T-cell (primary cell): ENCODE measurements at places on chromosomes 1 and 21. TPM values are rescaled to one million over a fixed set of nuclear protein-coding genes. Genes with fewer than 3 reads are reported as not detected.

- DNase-seq = no peak
Measured at GRCh38 chr1:29436181-29436785, 200.0 kb downstream of the PTPRU start.

DNA sequence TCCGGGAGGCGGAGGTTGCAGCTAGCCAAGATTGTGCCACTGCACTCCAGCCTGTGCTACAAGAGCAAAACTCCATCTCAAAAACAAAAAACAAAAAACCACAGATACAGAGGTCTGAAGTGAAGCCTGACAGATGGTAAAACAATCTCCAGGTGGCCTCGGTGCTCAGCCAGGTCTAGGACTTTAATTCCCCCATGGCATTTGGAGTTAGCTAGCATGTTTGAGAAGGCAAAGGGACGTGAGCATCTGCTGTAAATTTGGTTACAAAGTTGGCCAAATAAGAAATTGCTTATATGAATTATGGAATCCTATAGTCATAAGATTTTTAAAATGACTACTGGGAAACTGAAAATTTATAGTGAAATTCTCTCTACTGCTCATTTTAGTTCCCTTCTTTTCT is 98.3 kb upstream of the FMN2 start:
- no peak for DNase-seq

- no peak for DNase-seq
Measured at GRCh38 chr1:212607206-212607912, 1.2 kb upstream of the ATF3 start.

DNA sequence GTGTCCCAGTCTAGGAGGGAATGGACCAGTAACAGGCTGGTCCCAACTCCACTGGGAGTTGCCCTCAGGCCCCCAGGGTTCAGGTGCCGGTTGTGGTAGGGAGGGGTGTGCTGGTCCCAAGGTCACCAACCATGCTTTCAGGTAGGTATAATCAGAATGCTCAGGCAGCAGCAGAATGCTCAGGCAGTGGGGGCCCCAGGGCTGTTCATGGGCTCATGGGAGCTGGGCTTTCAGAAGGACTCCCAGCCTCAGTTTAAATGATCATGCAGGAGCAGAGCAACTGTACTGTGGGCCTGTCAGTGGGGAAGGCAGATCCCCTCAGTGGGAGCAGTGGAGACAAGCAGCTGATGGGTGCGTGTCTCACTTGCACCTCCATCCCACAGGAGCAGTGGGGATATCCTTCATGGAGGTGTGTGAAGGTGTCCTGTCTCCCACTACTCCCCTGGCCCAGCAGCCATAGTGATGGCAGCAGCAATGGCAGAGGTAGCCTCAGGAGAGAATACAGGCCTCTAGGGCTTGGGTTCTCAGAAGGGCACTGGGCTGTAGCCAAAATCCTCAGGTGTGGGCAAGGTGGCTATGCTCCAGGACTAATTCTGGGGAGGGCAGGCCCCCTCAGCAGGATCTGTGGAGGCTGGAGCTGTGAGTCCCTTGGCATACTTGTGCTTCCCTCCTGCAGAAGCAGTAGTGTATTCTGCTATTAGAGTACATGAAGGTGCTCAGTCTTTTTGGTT is 917.3 kb upstream of the B3GALT2 start:
- no peak for DNase-seq

Gene SEMA6C
- 11.5 TPM for total RNA-seq

Gene CLCA1
- 0.12 TPM for total RNA-seq

Gene RHD
- 0.13 TPM for total RNA-seq
